ENCODE measurements at places on chromosomes 13 and 19. TPM values are rescaled to one million over a fixed set of nuclear protein-coding genes. Genes with fewer than 3 reads are reported as not detected.
A peak's percentile ranks its signal among the peaks of the same experiment; 100 is the strongest.

- DNase-seq = no peak
These were observed 181.2 kb upstream of the PCDH17 start for GRCh38 chr13:57450356-57450755.

Gene USHBP1
- 0.28 TPM for total RNA-seq

Gene PRSS57
- not detected for total RNA-seq

Gene SYNE4
- total RNA-seq = 10.9 TPM

DNA sequence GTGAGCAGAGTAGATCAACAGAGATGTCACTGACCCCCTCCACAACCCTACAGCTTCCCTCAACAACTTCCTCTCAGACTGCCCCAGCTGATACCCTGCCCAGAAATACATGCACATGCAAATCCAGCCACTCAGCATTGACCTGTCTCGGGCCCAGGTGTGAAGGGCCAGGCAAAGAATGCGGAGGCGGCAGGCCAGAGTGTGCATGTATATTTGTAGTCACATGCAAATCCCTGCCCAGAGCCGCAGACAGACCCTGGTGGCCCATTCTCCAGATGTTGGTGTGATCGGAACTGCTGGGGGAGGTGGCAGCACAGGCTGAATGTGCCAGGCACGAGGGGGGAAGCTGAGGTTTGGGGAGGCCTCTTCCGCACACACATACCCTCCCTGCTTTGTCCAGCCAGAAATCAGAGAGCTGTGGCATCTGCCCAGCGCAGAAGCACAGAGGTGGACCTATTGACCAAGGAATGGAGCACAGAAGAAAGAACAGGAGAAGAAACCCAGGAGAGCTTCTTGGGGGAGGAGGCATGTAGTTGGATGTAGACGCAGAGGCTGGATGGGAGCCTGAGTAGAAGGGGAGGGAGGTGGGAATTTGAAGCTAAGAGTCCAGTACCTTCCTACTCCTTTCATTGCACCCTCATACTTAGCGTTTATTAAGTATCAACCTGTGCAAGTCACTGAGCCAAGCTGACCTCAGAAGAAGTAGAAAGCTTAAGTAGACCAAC, 14.4 kb downstream of the MEF2B start:
- DNase-seq = no peak

Gene EBI3
- not detected for total RNA-seq

- no peak for DNase-seq
These were observed 245.8 kb downstream of the LIG4 start for GRCh38 chr13:107969546-107969945.

Gene PSG3
- total RNA-seq = not detected

Gene OCEL1
- total RNA-seq = 4.6 TPM

DNA sequence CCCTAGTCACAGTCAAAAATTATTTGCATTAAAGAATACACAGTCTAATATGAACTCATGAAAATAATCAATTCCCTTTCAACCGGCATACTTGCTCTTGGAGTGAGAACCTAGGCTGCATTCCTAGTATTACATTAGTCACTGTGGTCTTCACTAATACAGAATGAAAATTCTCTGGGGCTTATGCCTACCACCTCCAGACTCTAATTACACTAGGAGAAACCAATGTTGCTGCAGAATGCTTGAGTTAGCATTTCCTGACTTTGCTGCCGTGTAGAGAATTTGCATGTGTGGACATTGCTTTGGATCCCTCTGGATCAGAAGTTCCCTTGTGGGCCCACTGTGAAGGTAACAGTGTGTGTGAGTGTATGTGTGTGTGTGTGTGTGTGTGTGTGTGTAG, 87.8 kb downstream of the CCNA1 start:
- no peak for DNase-seq

DNA sequence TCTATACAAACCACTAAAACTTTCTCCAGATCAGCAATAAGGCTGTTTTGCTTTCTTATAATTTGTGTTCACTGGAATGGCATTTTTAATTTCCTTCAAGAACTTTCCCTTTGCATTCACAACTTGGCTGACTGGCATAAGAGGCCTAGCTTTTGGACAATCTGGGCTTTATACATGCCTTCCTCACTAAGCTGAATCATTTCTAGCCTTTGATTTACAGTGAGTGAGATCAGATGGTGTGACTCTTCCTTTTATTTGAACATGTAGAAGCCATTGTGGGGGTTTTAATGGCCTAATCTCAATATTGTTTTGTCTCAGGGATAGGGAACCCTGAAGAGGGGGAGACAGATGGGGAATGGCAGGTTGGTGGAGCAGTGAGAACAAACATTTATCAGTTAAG, 82.7 kb downstream of the FOXO1 start:
- no peak for DNase-seq

- peak; percentile 57 for DNase-seq
These were observed 1.3 kb downstream of the RFX2 start for GRCh38 chr19:6108721-6109633.

GRCh38 chr19:18932216-18932841, 8.7 kb downstream of the HOMER3 start:
- DNase-seq = peak; percentile 97

Gene SIGLEC8
- total RNA-seq = not detected

GRCh38 chr19:28541602-28542393, 671.2 kb downstream of the UQCRFS1 start:
- DNase-seq = no peak

DNA sequence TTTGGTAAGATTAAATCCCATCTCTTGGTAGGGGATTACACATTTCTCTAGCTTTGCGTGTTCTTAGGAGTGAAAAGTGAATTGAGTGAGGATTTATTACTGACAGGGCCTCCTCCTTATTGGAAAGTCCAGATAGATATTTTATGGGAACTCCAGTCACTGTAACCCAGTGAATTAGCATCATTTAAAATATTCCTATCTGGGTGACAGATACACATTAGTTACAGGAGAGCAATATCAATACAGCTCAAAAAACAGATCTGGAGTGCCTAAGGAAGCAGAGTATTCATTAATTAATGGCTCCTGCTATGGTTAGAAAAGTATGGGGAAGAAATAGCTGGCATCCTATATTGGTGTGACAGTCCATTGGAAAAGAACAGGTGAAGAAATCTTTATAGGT, 248.2 kb downstream of the SLITRK6 start:
- no peak for DNase-seq

Gene CPT1C
- 51.7 TPM for total RNA-seq

- DNase-seq = no peak
These were observed 1636.8 kb downstream of the PCDH9 start for GRCh38 chr13:65593298-65593874.

Gene KCNC3
- 0.41 TPM for total RNA-seq

DNA sequence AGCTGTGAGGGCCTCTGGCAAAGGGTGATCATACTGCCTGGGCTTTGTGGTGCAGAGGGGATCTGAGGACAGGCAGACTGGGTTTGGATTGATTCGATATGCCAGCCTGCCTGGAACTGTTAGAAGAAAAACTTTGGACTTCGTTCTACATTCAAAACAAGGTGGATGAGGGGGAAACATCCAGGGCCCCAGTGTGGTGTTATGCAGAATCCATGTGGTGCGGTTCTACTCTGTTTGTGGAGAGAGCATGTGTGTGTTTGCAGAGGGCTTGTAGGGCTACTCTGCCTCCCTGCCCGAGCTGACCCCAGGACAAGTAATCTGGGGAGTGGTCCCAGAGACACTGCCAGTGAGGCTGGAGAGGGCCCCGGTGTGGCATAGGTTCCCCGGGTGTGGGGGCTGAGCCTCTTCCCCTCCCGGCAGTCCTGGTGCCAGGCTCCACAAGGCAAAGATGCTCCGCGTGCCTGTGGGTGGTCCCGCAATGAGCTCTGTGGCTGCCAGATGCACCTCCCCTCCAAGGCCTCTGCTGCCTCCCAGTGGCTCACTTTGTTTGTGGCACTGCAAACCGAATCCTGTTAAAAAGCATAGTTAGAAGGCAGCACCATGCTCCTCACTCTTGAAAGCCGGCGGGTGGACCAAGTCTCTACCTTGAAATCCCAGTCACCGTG, 22.3 kb upstream of the TFDP1 start:
- DNase-seq = peak; percentile 93

Gene KCTD4
- total RNA-seq = not detected

Gene SERP2
- total RNA-seq = 8.1 TPM

DNA sequence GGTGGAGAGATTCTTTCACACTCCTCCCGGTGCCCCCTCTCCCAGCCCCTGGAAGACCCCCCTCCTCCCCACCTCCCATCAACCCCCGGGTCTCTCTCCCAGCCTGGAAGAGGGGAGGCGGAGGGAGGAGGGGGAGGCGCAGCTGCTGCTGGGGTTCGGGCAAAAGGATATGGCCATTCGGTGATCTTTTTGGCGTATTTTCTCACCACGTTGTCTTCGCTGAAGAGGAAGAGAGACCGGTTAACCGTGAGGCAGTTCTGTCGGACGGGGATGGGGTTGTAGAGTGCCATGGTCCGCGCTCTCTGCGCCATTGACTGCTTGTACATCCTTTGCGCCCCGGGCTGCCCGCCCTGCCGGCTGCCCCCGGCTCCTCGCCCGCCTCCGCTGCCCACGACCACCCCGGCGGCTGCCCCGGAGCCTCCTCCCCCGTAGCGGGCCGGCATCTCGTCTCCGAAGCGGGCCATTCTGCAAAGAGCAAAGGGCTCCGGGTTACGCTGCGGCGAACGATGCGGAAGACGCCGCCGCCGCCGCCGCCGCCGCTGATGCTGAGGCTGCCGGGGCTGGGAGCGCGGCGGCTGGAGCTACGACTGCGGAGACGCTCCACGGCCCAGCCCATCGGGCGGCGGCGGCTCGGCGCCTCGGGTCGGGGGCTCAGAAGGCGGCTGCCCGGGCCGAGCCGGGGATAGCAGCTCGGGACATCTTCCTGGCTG, 363 bp downstream of the CACNA1A start:
- peak; percentile 83 for DNase-seq

- DNase-seq = no peak
These were observed 86.5 kb downstream of the KCTD12 start for GRCh38 chr13:76799696-76800095.

DNA sequence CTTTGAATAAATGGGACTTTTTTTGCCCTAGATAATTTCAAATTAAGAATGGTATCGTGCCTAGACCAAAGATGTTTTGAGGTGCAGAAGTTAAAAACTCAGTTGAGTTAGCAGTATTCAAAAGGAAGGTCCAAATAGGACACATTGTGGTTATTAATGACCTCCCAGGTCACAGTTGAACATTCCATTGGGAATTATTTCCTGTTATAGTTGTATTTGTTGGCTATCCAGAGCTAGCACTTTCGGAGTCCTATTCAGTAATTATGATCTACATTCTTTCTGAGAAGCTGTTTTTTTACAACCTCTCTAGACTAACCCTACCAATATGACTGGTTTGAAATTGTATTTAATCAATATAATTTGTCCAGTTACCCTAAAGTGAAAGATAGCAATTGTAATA, 83.7 kb downstream of the MAB21L1 start:
- no peak for DNase-seq

GRCh38 chr19:12796146-12797071, 5.1 kb downstream of the JUNB start:
- DNase-seq = peak; percentile 93

DNA sequence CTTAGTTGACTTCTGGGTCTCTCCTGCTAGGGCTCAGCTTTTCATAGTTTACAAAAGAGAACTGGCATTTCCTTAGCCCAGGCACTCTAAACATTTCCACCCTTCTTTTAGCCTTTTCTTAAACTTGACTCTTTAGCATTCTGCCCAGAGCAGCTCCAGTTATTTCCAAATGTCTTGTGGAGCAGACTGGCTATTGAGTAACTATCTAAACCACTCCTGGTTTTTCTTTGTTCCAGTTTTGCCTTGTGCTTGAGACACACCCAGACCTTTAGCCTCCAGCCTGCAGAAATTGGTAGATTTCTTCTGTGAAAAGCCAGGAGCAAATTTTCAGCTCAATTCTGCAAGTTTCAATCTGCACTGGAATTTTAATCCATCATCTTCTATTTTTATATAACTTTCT, 1813.1 kb downstream of the OLFM4 start:
- no peak for DNase-seq

- DNase-seq = no peak
These were observed 1.2 kb downstream of the MRI1 start for GRCh38 chr19:13765395-13766094.

DNA sequence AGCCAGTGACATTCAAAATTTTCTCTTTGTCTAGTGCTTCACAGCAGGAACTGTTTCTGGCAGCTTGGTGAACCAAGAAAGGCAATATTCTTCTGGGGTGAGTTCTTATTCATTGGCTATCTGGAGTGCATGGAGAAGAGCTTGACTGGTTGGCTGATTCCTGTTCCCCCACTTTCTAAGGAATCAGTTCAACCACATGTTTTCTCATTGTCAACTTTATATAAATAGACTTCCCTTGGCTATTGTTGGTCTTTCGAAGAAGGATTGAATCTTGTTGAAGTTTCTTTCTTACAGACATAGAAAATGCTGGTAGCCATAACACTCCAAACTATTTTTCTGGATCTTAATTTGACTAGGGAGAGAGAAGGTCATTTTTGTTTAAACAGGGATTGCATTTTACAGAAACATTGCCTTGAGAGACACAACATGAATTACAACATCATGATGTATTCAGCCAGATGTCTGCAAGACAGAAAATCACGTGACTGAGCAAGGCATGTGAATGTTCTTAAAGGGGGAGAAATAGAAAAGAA, 85.2 kb downstream of the EDNRB start:
- DNase-seq = peak; percentile 10

DNA sequence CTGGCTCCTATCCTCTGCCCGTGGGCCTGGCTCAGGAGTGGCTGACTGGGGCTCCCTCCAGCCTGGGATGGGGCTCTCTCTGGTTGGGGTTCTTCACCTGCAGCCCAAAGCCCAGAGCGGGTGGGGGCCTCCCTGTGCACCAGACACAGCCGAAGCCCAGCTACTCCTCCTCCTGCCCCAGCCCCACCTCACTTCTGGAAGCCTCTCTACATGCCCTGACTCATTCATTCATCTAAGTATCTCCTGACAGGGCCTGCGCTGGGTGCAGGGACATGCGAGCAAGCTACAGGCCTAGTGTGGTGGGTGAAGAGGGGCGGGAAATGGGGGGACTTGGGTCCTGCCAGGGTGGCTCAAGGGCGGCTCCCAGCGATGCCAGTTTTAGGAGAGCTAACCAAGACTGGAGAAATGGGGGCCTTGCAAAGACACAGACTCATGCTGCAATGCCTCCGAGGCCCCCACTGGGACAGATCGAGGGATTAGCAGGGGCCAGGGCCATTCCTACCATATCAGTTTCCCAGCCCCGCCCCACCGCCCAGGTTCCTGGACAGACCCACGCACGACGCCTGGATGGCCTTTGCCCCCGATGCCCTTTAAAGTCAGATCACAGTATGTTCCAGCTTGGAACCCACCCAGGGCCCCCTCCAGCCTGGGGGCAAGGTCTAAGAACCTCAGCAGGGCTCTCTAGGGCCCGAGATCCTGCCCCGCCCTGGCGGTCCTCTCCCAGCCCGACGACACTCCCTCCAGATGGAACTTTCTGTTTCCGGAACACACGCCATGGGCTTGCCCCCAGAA, 12.6 kb downstream of the LSM4 start:
- no peak for DNase-seq

GRCh38 chr13:36345438-36346221, 564 bp downstream of the SPART start:
- DNase-seq = peak; percentile 81

Measured in neural progenitor cell (in vitro differentiated cells).